ENCODE measurements at places on chromosomes 7 and 10.

- no peak for DNase-seq
These were observed 16.7 kb downstream of the CRPPA start for GRCh38 chr7:16404636-16405035.

GRCh38 chr7:17150018-17150417 lies 148.4 kb upstream of the AHR start:
- no peak for DNase-seq

GRCh38 chr7:157703131-157703530 lies 366.3 kb downstream of the DNAJB6 start:
- no peak for DNase-seq

- no peak for DNase-seq
These were observed 61.7 kb upstream of the CDK13 start for GRCh38 chr7:39888171-39888853.

DNA sequence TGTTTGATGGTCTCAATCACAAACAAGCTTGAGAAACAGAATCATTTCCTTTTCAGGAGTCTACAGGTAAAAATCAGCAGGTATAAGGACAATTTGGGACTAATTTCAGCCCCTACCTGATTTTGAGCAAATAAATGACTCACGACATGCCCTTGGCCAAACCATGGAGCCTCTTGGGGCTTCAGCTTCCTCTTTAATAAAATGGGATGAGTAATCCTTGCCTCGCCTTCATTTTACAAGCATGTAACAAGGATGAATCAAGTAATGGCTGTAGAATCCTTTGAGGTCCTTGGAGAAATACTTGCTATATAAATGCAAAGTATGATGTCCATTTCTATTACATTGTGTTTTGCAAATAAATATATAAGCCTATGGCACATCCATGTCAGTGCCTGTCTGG lies 212.8 kb upstream of the PODXL start:
- no peak for DNase-seq

DNA sequence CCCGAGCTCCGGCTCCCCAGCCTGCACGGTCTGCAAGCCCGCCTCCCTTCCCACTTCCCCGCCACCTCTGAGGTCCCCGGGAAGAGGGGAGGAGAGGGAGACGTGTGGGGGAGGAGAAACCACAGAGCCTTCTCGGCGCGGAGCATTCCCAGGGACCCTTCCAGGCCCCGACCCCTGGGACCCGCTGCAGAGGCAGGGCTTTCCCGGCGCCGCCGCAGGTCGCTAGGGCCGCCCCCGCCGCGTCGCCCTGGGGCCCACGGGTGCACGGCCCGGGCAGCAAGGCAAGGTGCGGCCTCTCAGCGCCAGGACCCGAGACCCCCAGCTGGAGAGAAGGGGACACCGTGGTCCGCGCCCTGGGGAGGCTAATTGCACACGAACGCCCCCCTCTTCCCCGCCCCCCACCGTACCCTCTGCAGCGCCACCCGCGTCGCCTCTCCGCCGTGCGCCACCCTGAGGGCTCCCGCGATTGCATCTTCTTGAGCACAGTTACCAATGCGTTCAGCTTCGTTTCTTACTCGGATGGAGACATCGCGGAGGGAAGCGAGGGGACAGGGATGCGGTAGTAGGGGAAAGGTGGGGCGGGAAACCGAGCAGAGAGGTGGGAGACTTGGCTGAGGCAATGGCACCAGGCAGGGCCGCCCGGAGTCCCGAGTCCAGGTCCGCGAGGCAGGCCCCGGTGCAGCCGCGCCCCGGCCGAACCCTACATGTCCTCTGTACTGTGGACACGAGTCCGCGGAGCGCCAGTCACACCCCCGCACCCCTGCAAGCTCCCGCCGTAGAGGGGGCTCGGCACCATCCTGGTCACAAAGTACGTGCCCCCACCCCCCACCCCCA lies 28.9 kb downstream of the SKIDA1 start:
- DNase-seq: peak; percentile 54

DNA sequence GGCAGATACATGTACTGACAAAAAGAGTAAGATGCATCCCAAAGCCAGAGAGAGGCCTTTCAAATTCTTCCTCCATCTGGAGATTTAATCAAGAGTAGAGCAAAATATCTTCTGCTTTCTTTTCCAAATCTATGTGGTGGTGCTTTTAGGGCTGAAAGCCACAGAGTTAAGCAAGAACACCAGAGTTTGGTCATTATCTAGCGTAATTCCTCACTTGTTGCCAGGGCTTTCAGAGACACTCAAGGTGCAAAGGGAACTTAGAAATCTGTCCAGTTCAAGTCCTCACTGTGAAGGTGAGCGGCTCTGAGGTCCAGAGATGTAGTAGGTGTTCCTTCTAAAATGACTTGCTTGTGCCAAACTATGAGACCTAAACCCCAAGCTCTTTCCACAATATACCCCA lies 10.9 kb upstream of the NFE2L3 start:
- no peak for DNase-seq

GRCh38 chr10:6929148-6929830 lies 349.2 kb upstream of the PRKCQ start:
- DNase-seq: no peak

GRCh38 chr10:73969224-73969841 lies 28.6 kb upstream of the VCL start:
- no peak for DNase-seq
